A549 treated with Mapracorat at 1 μM for 4 hours (cell line): ENCODE measurements at places on chromosomes 3 and 15. TPM values are rescaled to one million over a fixed set of nuclear protein-coding genes. Genes with fewer than 3 reads are reported as not detected.

The SH3GL3 gene
- total RNA-seq, result 0.47 to 1.3 TPM (median 0.78 TPM) in 5 replicates

The NR2F2 gene
- 18.0 to 24.1 TPM (median 21.4 TPM) in 5 replicates for total RNA-seq

The SERINC4 gene
- 0.07 to 0.08 TPM in 2 of 5 replicates, not detected in the others for total RNA-seq

The CX3CR1 gene
- 0.04 TPM in 1 of 5 replicates, not detected in the others for total RNA-seq

The ECE2 gene
- total RNA-seq, result not detected in 5 replicates

The CCR8 gene
- total RNA-seq, result not detected in 5 replicates

The NR2E3 gene
- 0.08 to 0.31 TPM (median 0.25 TPM) in 5 replicates for total RNA-seq

The LRTM1 gene
- total RNA-seq, result not detected in 5 replicates

The MUC20 gene
- total RNA-seq, result 0.38 to 1.3 TPM (median 0.54 TPM) in 5 replicates

The BCL2A1 gene
- total RNA-seq, result 9.8 to 18.7 TPM (median 12.3 TPM) in 5 replicates

The CSPG5 gene
- 0.55 to 1.3 TPM (median 0.94 TPM) in 5 replicates for total RNA-seq

The IL12A gene
- total RNA-seq, result 0.98 to 1.9 TPM (median 1.3 TPM) in 5 replicates

The TRA2B gene
- 160 to 183 TPM (median 162 TPM) in 5 replicates for total RNA-seq

The IL17RB gene
- 0.75 to 1.2 TPM (median 0.86 TPM) in 5 replicates for total RNA-seq

The LRRC31 gene
- not detected in 5 replicates for total RNA-seq

The PIF1 gene
- 11.6 to 23.5 TPM (median 16.4 TPM) in 5 replicates for total RNA-seq

The C15orf61 gene
- 2.6 to 4.6 TPM (median 4.0 TPM) in 5 replicates for total RNA-seq

The DUOXA2 gene
- total RNA-seq, result not detected in 5 replicates

The MASP1 gene
- total RNA-seq, result not detected in 5 replicates

The SAMD7 gene
- not detected in 5 replicates for total RNA-seq

The TF gene
- 0.34 to 1.5 TPM (median 0.66 TPM) in 5 replicates for total RNA-seq

The C3orf33 gene
- total RNA-seq, result 5.8 to 7.6 TPM (median 6.1 TPM) in 5 replicates

The TMEM212 gene
- not detected in 5 replicates for total RNA-seq

The TM2D3 gene
- total RNA-seq, result 30.9 to 33.1 TPM (median 32.6 TPM) in 5 replicates

The SATB1 gene
- total RNA-seq, result 0.04 to 0.10 TPM in 2 of 5 replicates, not detected in the others

The TRIM42 gene
- not detected in 5 replicates for total RNA-seq

The C3orf62 gene
- total RNA-seq, result 1.5 to 2.5 TPM (median 1.8 TPM) in 5 replicates

The RAB11A gene
- 246 to 338 TPM (median 291 TPM) in 5 replicates for total RNA-seq

The EFCC1 gene
- not detected in 5 replicates for total RNA-seq

The TTC21A gene
- total RNA-seq, result 1.5 to 2.7 TPM (median 2.2 TPM) in 5 replicates

The CHRNA7 gene
- 4.1 to 5.0 TPM (median 4.3 TPM) in 5 replicates for total RNA-seq

The ANKRD63 gene
- total RNA-seq, result 0.15 to 0.40 TPM (median 0.32 TPM) in 4 of 5 replicates, not detected in the other

The USP19 gene
- 17.2 to 23.8 TPM (median 23.3 TPM) in 5 replicates for total RNA-seq

The MAPK6 gene
- 38.9 to 55.0 TPM (median 52.0 TPM) in 5 replicates for total RNA-seq

The SETD2 gene
- 16.3 to 22.9 TPM (median 18.8 TPM) in 5 replicates for total RNA-seq

The MGLL gene
- 63.9 to 79.7 TPM (median 69.3 TPM) in 5 replicates for total RNA-seq

The GOLGA8J gene
- 0.12 to 0.17 TPM in 2 of 5 replicates, not detected in the others for total RNA-seq

The PRSS50 gene
- total RNA-seq, result not detected in 5 replicates

The AHSG gene
- 0.08 to 0.11 TPM in 2 of 5 replicates, not detected in the others for total RNA-seq

The DAZL gene
- total RNA-seq, result not detected in 5 replicates

The MED12L gene
- 0.23 to 1.1 TPM (median 0.49 TPM) in 5 replicates for total RNA-seq

The ALCAM gene
- total RNA-seq, result 66.0 to 102 TPM (median 87.1 TPM) in 5 replicates

The EBLN2 gene
- 0.32 to 0.65 TPM (median 0.49 TPM) in 4 of 5 replicates, not detected in the other for total RNA-seq

The LTK gene
- total RNA-seq, result 0.06 to 0.07 TPM (median 0.06 TPM) in 3 of 5 replicates, not detected in the others

The NOX5 gene
- total RNA-seq, result 0.21 to 0.43 TPM (median 0.30 TPM) in 5 replicates

The RNU5B-1 gene
- not detected in 5 replicates for total RNA-seq

The CCR3 gene
- not detected in 5 replicates for total RNA-seq

The TARS3 gene
- total RNA-seq, result 6.4 to 9.0 TPM (median 7.6 TPM) in 5 replicates

The RTP4 gene
- not detected in 5 replicates for total RNA-seq

The DPPA2 gene
- total RNA-seq, result not detected in 5 replicates

The MORC1 gene
- total RNA-seq, result not detected in 5 replicates

The ZMYND10 gene
- total RNA-seq, result 1.1 to 1.3 TPM (median 1.2 TPM) in 5 replicates

The FOXB1 gene
- not detected in 5 replicates for total RNA-seq

The RGMA gene
- 0.10 to 0.56 TPM (median 0.22 TPM) in 5 replicates for total RNA-seq

The MNS1 gene
- 2.7 to 3.6 TPM (median 2.8 TPM) in 5 replicates for total RNA-seq

The GPR171 gene
- total RNA-seq, result not detected in 5 replicates

The TGM5 gene
- not detected in 5 replicates for total RNA-seq

The PLCB2 gene
- total RNA-seq, result 0.51 to 1.1 TPM (median 0.77 TPM) in 5 replicates
